ENCODE measurements at places on chromosomes 2 and 18.
A peak's percentile ranks its signal among the peaks of the same experiment; 100 is the strongest.

DNA sequence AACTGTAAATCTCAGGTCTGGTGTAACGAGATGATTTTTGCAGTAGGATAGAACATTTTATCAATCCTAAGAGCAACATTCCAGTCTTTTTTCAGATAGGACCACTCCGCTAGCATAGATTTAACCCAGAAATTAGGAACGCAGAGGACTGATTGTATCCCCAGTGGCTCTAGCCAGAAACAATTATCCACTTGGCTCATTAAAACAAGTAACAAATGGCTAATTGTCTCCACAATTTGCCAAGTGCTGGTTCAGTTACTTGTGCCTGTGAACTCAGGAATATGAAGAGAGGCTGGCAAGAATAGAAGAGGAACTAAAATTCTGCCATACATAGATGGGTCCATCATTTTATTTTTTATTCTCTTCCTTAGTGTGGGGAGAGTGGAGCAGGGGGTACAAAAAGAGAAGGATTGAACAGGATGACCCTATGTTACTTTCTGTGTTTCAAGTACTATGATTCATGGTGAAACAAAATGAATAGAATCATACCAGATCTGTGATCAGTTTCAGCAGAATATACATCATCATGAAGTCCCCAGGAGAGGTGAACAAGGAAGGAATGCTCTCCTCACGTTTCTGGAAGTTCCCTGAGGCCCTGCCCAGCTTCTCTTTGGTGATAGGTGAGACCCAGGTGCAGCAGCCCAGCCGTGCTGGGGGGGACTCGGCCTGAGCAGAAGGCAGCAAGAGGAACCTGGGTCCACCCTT lies 121.6 kb downstream of the ARL4C start:
- ATAC-seq, result peak; percentile 53

DNA sequence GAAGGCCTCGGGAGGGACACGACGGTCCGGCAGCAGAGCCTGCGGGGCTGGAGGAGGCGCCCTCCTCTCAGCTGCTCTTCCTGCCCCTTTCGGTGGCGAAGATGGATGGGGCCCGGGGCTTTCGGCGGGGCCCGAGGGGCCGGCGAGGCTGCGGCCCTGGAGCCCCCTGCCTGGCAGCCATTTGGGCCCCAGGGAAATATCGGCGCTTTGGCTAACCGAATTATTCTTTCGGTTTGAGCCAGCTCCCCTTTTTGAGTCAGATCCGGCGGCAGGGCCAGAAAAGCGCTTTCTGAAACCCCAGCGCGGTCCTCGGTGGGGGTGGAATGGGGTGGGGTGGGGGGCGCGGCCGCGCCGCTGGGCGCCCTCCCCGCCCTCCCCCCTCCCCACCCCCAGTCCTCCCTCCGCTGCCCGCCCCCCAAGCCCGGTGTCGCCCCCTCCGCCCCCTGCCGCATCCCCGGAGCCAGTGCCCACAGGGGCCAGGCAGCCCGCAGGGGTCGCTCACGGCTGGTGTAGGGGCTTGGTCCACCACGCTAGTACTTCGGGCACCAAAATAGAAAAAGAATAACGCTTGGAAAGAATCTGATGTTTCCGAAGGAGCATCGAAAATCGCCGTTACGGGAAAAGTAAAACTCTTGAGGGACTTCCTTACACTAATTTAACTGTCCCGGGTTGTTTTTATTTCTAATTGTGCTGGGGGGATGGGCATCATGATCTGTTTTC lies 9.1 kb upstream of the ARID5A start:
- ATAC-seq, result peak; percentile 22

- ATAC-seq, result no peak
Measured at GRCh38 chr2:170396799-170397459, 219.0 kb downstream of the MYO3B start.

- ATAC-seq, result peak; percentile 16
Measured at GRCh38 chr2:64524604-64525316, 632 bp downstream of the AFTPH start.

DNA sequence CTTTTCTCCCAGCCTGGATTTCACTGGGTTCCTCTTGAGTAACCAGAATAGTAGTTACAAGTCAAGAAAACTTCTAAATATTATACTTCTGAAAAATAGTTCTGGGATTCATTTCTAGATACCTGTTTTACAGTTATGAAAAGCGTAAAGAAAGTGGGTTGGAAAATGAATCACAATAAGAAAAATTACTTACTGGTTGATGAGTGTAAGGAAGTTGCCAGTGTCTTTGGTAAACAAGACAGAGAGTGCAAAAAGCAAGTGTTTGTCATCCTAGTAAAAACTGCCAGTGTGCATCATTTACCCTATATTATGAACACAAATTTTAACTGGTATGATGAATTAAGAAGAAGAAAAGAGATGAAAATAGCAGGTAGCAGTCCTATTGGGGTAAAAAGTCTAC lies 88.9 kb downstream of the R3HDM1 start:
- ATAC-seq, result peak; percentile 96

DNA sequence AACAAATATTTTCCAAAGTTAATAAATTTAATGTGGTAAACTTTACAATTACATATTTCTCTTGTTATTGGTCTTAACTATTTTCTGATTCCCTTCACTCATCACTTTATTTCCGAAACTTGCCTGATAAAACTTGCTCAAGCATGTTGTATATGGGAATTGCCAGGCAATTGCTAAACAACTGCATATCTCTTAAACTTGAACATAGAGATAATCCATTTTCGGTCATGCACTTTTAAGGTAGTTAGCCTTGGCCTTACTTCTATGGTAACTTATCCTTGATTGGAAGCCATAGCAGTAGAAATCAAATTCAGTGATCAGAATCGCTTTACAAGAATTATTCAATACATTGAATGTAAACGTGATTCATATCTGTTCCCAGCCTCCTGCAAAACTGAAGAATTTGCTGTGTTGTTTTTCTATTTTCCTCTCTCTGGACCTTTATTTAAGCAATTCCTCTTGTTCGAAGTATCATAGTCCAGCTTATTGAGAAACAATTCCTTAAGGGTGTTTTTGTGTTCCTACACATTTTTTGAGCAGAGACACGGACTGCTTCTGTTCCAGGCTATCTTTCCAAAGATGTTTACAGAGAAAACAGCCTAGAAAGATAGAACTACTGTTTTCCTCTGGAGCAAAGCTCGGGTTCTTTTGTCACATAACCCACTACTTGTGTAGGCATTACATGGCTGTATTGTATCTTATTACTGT lies 674.3 kb downstream of the IRS1 start:
- no peak for ATAC-seq

GRCh38 chr2:135709992-135710391 lies 31.7 kb upstream of the UBXN4 start:
- peak; percentile 59 for ATAC-seq

- ATAC-seq, result no peak
Measured at GRCh38 chr18:62954366-62954765, 239.0 kb downstream of the PHLPP1 start.

- no peak for ATAC-seq
Measured at GRCh38 chr2:59900728-59901452, 652.6 kb downstream of the BCL11A start.

GRCh38 chr18:10121028-10121427 lies 207.2 kb downstream of the VAPA start:
- ATAC-seq, result no peak

DNA sequence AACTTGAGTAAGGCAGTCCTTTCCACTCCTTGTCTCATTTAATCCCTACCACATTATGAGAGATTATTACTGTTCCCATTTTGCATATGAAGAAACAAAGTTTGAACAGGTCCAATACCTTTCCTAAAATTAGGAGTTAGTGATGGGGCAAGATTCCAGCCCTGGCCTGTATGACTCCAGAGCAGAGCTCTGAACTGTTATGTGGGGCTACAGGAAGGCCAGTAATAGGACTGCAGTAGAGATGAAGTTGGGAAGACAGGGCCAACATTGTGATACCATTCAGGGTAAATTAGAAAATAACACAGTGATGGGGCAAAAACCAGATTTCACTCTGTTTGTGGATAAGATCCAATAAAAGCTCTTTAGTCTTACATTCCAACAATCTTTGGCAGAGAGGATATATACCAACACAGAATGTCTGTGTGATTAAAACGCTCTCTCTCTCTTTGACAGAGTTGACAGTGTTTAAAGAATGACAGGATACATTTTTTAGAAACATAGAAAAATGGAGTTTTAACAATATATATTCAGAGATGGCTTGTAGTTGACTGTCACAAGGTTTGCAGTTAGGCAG lies 22.7 kb downstream of the KATNAL2 start:
- ATAC-seq, result no peak

GRCh38 chr18:70464343-70465114 lies 175.7 kb downstream of the SOCS6 start:
- ATAC-seq, result peak; percentile 29

DNA sequence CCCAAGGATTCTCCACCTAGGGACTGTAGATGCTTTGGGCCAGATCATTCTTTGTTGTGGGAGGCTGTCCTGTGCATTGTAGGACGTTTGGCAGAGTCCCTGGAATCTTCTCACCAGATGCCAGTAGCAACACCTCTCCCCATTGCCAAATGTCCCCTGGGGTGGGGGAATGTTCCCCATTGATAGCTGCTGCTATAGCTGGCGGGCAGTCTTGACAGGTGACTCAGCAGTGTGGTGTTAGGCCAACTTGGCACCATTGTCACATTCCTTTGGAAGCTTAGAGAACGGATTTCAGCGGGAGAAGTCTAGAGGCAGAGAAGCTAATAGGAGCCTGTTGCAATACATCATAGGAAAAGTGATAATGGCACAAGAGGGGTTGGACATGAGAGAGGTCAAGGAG lies 495.7 kb upstream of the SMIM21 start:
- ATAC-seq, result no peak

GRCh38 chr2:222840060-222840802 lies 20.6 kb upstream of the ACSL3 start:
- ATAC-seq, result no peak

DNA sequence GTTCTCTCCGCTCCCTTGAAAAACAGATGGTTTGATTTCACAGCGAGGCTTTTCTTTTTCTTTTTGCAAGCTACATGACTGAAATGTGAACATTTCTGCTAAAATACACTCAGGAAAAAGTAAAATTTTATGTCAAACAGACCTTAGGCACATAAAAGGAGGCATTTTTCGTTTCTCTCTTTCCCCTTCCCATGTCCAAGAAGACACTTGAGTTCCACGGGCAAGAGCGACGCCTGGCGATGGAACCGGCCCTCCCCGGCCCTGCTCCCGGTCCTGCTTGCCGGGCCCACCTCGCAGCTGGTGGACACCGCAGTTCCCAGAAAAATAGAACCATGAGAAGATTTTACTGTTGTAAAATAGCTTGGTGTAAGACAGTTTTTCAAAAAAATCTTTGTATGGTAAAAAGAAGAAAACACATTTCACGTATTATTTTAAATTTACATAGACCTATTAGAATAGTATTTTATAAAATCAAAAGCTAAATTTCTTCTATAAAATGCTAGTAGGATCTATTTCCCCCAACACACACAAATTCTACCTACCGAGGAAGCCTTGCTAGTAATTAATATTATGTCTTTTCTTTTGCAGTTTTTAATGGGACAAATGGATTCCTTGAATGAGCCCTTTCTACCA lies 2.3 kb upstream of the ALKAL2 start:
- ATAC-seq, result peak; percentile 50

DNA sequence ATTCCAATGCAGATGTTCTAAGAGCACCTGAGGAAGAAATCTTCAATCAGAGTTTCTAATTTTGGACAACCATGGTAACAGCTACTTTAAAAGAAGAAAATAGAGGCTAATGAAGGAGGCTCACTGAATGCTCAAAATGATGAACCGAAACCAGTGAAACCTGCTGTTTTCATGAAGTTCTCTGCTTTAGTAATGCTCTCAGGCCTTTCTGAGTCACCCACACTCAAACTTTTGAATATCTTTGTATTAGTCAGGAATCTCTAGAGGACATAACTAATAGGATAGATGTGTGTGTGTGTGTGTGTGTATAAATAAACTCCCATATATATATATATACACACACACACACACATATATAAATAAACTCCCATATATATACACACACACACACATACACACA lies 76.9 kb upstream of the RIT2 start:
- no peak for ATAC-seq

DNA sequence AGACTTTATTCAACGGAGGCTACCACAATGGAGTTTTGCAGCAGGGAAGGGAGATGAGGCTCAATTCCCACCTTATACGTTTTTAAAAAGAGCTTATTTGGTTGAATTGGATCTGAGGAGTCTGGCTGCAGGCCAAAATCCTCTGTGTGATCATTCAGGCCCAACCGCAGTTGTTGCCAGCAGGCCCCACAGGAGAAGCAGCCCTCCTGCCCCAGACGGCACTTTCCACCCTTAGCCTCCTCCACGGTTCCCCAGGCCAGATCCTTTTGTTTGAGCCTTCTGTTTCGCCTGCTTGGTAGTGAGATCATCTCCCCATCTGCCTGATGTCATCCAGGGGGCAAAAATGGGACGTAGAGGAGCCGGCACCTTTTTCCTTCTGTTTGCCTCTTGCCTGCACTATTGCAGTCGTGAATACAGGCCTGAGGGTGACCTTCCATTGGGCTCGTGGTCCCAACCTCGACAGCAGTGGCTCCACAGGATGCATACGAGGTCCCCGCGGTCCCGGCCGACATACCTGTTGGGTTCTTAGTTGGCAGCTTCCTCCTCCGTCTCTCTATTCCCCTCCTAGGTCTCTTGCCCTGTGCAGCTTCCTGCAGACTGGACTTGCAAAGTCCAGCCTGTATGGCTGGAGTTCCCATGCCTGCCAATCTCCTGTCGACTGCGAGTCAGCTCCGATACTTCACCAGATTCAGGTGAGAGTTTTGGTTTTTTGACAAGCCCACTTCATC lies 9.3 kb upstream of the GPR35 start:
- ATAC-seq, result no peak

GRCh38 chr2:168272225-168272624 lies 24.8 kb upstream of the STK39 start:
- ATAC-seq, result no peak

DNA sequence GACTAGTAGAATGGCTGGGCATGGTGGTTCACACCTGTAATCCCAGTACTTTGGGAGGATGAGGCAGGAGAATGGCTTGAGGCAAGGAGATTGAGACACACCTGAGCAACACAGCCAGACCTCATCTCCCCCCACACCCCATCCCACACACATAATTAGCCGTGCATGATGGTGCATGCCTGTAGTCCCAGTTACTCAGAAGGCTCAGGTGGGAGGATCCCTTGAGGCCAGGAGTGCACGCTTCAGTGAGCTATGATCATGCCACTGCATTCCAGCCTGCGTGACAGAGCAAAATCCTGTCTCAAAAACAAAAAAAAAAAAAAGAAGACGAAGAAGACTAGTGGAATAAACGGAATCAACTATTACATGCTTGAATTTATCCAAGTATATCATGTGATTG lies 150.0 kb downstream of the STK39 start:
- ATAC-seq, result no peak

DNA sequence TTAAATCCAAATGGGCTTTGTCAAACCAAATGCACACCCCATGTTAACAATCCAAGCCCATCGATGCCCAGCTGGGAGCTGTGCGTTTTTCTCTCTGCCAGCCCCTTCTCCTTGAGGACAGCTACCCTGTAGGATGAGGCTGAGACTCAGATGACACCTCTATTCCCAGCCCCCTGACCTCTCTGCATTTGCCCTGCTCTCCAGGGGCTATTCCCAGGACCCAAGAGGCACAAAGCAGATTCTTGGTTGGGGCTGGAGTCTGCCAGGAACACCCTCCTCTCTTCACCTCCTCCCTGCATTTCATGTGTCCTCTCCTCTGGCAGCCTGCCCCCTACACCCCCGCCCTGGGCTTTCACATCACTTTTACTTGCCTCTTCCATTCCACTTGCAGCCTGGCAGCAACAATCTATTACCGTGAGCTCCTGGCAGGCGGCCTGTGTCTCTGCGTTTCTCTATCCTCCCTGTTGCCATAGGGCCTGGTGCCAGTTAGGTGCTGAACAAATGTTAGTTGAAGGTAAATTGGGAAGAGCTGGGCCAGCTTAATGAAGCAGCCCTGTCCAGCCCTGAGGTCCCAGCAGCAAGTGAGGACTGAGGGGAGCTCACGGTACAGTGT lies 51.8 kb downstream of the ADD2 start:
- ATAC-seq, result no peak

GRCh38 chr18:59878644-59879043 lies 21.2 kb upstream of the PMAIP1 start:
- ATAC-seq, result peak; percentile 55

Measured in activated T-helper 17 cell treated with anti-CD3 and anti-CD28 coated beads, Interleukin-2, amount 50 U/mL, for 72 hours (primary cell).